Activated CD4-positive, alpha-beta T cell treated with anti-CD3 and anti-CD28 coated beads for 24 hours (primary cell): ENCODE measurements at places on chromosomes 7 and 10.

- DNase-seq, result no peak
These were observed 17.1 kb downstream of the VWA2 start for GRCh38 chr10:114256008-114256765.

DNA sequence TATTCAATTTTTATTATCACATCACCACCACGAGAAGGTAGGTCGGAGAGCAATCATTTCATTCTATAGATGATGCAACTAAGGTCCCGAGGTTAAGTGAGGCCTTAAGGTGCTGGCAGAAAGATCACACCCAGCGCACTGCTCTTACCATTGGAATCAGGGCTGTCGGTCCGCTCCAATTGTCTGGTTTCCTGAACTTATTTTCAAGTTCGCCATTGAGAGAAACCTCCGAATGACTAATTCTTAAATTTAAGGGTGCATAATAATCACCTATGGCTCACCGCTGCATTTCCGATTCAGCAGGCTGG lies 625 bp upstream of the GSTO2 start:
- no peak for DNase-seq

DNA sequence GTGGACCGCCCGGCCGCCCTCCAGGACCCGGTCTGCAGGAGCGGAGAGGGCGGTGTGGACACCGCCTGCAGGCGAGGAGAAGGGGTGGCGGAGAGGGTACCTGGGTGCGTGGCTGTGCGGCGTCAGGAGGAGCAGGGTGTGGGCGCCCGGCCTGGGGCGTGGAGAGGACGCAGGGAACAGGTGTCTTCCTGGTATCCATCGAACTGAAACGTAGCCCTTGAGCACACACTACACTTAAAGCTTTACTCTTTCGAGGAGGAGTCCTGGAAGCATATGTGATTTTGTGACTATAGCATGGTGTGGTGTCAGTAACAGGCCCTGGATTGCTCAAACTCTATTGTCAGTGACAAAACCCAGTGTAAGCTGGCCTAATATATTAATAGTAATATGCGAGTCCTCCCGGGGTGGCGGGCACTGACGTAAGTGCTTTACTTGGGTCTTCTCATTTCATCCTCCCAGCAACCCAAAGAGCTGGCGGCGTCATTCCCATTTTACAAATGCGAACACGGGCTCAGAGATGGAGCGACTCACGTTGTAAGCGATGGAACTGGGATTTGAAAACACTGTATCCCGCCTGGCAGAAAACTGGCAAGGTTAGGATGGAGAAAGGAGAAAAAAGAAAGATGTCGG lies 508 bp upstream of the TECPR1 start:
- DNase-seq, result no peak

DNA sequence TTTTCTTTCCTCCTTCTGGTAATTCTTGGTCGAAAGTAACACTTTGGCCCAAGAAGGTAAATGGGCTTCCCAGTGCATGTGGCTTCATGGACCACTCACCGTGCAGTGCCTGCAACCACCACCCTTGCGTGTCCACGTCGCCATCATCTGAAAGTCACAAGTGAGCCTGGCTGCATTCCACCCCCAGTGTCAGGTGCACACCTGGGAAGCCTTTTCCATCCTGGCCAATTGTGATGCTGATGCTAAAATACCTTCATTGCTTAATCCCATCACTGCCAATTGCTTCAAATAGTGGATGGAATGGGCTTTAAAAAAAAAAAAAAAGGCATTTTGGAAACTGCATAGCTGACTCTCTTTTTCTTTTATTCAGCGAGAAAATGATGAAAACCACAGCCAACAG lies 228.9 kb downstream of the ARHGAP21 start:
- no peak for DNase-seq

- DNase-seq, result no peak
These were observed 24.7 kb upstream of the HSPA12A start for GRCh38 chr10:116766837-116767634.

DNA sequence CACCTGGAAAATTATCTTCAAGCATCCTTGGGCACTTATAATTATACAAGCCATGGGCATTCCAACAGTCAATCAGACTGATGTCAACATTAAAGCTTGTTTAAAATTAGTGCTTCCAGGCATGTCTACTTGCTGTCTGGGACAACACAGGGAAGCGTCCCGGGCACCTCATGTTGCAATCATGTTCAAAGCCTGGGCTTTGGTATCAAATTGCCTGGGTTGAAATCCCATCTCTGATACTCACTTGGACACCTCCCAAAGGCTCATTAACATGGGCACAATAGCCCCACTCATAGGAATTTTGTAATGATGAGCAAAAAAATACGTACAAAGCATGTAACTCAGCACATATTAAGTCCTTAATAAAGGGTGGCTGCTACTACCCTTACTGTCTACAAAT lies 14.4 kb downstream of the AIFM2 start:
- no peak for DNase-seq

GRCh38 chr7:37518266-37518665 lies 69.6 kb upstream of the ELMO1 start:
- DNase-seq, result no peak

GRCh38 chr7:2956526-2957368 lies 86.9 kb downstream of the CARD11 start:
- DNase-seq, result peak; percentile 18

DNA sequence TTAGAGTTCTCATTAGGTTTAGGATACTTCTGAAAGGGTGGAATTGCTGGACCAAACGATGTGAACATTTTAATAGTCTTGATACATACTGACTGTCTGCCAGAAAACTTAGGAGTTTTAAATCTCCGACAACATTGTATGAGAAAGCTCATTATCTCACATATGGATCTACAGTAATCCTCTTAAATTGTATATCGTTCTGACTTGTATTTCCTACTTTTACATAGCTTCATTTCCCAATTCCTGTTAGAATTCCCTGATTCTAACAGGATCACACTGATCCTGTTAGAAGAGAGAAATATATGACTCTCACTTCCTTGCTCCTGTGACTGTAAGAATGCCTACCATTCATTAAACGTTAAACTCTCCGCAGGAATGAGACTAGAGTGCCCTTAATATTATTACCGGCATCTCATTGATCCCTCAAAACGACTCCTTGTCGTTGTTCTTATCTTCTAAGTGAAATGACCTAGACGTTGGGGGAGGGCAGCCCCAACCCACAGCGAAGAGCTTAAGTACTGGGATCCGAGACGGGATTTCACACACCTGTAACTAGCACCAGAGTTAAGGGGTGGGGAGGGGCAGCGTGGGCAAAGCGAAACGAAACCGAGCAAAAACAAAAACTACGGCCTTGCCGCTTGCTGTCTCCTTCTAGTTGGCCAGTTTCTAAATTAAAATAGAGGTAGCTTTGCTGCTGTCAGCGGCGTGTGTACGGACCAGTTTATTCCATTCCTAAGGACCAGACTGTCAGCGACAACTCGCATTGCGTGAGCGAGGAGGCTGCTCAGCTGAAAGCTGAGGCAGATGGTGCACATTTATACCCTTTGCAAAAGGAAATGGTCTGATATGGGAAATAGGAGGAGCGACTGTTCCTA lies 678 bp upstream of the TMEM106B start:
- no peak for DNase-seq

DNA sequence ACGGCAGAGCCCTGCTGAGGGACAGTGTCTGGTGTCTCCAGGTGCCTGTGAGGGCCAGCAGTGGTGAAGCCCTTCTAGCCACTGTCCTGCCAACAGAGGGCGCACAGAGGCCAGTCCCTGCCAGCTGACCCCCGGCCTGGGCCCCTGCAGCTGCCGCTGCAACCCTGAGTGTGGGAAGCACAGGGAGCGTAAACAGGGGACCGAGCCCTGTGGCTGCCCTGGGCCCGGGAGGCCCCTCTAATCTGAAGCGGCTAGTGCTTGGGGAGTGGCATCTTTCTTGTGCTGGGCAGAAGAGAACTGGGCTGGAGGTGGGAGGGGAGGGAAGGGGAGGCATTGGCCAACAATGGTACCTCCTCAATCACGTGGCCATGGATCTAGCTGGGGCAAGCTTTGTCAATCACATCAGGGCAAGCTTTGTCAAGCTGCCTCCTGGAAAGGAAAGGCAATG lies 34.6 kb downstream of the TRIM8 start:
- DNase-seq, result no peak

DNA sequence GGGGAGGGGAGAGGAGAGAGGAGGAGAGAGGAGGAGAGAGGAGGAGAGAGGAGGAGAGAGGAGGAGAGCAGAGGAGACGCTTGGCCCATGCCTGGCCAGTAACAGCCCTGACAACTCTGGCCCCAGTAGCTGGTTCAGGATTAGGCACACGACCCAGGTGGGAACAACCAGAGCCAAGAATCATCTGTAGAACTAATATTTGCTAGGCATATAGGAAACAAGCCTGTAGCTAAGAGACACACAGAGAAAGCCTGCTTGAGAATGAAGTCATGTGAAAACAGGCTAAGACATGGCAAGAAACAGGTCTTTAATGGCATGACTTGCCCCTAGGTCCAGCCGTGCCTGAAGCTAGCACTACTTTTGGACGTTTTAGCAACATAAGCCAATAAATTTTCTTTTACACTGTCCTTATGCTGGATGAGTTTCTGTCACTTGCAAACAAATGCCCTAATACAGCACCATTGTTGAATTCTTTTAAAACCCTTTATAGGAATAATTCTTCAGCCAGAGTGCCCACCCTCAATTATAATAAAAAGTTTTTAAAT lies 17.5 kb downstream of the OSBPL3 start:
- no peak for DNase-seq

- DNase-seq, result no peak
These were observed 15.8 kb upstream of the UBE3C start for GRCh38 chr7:157122800-157123495.

DNA sequence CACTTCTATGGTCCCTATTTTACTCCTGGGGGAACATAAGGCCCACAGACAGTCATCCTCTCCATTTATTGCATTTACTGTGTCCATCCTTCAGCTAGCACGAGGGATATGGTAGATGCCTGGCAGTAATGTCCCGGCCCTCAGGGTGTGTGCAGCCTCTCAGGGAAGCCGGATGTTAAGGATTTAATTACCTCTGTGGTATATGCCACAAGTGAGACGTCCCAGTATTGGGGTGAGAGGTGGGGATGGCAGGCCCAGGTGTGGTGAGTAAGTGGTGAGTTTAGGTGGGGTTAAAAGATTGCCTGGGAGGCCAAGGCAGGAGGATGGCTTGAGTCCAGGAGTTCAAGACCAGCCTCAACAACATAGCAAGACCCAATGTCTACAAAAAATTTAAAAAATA lies 144.9 kb downstream of the SH3PXD2A start:
- DNase-seq, result no peak

- DNase-seq, result no peak
These were observed 52.0 kb downstream of the THNSL1 start for GRCh38 chr10:25068152-25069058.

GRCh38 chr10:103493362-103493915 lies at the start of gene NEURL1:
TSS of gene NEURL1 (plus strand) at chr10:103493705. CDS start at chr10:103494388, 683 bp downstream.
- DNase-seq, result no peak

DNA sequence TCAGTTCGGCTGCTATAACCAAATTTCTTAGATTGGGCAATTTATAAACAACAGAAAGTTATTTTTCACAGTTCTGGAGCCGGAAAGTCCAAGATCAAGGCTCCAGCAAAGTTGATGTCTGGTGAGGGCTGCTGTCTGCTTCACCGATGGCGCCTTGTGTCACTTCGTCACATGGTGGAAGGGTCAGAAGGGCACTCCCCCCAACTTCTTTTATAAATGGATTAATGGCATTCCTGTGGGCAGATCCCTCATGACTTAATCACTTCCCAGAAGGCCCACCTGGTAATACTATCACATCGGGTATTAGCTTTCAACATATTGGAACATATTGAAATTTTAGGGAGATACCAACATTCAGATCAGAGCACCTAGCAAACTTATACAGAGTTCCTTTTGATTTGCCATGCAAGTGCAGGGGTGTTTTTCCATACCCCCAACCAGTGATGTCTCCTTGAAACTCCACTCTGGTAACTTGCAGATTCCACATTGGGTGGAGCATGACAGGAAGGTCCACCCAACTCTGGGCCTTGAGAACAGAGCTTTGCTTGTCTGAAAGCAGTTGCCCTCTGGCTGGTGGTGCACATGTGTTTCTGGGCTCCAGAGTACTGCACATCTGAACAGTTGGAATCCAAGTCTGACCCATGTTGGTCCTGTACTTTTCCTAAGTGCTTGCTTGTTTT lies 85.1 kb upstream of the KMT2E start:
- no peak for DNase-seq
